Astrocyte of the spinal cord (primary cell): ENCODE measurements at places on chromosomes 7 and 10.

GRCh38 chr7:77386165-77386822 lies 29.9 kb downstream of the GSAP start:
- no peak for DNase-seq

- DNase-seq = peak; percentile 81
These were observed 38.4 kb downstream of the RHOBTB1 start for GRCh38 chr10:60905580-60905979.

- DNase-seq = no peak
These were observed 66.8 kb downstream of the ZNF503 start for GRCh38 chr10:75334720-75335119.

DNA sequence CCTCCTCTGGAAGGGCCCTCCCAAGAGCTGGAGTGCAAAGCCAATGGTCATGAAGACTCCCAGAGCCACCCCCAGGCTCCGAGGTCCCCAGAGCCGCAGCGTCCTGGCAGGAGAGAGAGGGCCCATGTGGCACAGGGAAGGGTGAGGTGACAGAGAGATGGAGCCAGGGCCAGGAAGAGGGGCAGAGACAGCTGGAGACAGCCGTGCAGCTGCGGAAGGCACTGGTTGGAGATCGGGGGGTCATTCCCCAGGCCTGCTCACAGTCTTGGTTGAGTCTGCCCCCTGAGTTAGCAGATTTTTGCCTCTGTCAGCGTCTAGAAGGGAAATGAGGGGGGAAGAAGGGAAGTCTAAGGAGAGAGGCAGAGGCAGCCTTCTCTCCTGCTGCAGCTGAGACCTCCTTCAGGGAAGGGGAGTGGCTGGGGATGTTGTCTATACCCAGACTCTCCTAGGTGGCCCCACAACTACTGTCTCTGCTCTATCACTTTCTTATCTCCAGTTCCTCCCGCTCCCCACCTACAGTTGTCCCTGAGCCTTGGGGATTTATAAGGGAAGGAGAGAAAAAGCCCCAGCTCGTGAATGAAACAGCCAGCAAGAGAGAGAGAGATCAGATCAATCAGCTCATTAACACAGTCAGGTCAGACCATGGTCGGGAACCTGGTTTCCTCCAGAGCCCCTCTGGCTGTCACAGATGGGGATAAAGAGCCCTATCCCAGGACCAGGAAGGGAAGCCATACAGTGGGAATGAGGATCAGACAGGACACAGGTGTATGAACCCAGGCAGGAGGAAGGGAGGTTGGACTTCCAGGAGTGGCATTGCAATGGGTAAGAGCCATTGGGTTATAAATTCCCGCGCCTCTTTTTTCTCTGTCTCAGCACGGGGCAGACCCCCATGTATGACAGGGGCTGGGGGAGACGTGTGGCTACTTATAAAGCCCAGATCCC lies 1.2 kb downstream of the GAL3ST4 start:
- DNase-seq = no peak

DNA sequence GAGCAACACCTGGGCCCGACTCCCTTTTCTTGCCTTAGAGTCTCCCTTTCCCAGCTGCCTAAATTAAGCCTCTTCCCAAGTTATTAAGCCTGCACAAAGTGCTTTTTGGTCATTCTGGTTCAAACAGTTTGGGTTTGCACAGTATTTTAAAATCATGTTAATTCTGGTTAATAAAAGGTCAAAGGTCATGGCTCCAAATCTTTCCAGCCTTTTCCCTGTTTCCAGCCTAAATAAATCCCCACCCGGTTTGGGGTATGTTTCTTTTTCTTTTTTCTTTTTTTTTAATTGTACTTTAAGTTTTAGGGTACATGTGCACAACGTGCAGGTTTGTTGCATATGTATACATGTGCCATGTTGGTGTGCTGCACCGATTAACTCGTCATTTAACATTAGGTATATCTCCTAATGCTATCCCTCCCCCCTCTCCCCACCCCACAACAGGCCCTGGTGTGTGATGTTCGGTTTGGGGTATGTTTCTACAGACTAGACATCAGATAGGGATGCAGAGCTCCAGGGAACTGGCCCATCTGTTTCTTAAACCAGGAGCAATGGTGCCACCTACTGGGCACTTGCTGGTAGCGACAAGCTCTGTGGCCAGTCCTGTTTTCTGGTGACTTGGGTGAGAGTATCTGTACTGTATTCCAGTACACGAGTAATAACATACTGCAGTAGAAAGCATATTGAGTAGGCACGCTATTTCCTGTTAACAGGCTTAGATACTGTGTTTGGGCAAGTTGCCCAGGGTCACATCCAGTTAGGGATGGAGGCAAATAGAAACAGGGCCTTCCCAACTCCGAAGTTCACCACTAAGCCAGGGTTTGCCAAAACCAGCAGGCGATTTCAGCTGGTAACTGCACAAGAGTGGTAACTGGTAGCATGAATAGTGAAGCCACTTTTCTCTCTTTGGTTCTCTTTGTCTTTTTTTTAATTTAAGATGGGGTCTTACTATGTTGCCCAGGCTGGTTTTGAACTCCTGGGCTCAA lies 60.6 kb upstream of the TRIM8 start:
- DNase-seq = peak; percentile 88

DNA sequence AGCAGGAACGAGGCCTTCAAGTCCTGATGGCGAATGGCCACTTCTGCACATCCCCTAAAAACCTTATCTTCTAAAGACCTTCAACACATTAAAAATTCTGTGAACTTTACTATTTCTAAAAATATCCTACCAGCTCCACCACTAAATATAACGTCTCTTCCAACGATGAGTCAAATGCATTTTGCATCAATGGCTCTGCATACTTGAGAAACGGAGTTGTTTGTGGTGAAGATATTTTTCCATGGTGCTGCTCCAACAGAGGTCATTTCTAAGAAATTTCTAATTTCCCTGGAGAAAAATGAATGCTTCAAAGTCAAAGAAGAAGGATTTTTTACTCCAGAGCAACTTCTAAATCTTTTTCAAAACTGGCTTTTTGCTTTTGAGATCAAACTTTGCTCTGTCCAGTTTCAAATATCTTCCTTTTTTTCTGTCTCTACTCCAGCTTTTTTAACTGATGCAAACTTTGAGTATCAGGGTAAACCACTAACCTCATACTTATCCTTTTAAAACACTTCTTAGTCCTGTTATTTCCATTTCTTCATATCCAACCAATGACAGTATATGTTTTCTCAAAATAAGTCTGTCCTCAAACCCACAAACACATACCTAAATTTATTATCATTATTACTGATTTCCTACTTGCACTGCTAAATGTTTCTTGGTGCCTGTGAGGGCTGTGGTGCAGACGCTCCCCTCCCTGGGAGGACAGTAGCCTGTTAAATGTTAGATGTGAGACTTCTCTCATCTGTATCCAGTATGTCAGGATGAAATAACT lies 258.1 kb downstream of the KLF6 start:
- DNase-seq = peak; percentile 93
